GM12891 (cell line): ENCODE measurements at places on chromosomes 6 and 20.

- DNase-seq = no peak
These were observed 133.6 kb upstream of the CITED2 start for GRCh38 chr6:139508023-139508422.

DNA sequence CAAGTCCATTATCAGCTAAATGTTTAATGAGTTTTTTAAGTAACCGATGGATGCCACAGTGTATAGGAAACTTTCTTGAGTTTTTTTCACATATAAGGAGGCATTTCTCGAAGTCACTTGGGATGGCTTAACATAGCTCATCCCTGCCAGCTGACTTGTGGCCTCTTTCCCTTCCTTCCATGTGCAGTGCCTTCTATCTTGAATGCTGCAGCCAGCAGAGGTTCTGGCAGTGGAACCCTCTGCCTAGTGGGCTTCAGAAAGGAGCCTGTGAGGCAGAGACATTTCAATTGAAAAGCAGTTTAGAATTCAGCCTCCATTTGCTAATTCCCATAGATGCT lies 51.9 kb downstream of the AKAP12 start:
- no peak for DNase-seq

DNA sequence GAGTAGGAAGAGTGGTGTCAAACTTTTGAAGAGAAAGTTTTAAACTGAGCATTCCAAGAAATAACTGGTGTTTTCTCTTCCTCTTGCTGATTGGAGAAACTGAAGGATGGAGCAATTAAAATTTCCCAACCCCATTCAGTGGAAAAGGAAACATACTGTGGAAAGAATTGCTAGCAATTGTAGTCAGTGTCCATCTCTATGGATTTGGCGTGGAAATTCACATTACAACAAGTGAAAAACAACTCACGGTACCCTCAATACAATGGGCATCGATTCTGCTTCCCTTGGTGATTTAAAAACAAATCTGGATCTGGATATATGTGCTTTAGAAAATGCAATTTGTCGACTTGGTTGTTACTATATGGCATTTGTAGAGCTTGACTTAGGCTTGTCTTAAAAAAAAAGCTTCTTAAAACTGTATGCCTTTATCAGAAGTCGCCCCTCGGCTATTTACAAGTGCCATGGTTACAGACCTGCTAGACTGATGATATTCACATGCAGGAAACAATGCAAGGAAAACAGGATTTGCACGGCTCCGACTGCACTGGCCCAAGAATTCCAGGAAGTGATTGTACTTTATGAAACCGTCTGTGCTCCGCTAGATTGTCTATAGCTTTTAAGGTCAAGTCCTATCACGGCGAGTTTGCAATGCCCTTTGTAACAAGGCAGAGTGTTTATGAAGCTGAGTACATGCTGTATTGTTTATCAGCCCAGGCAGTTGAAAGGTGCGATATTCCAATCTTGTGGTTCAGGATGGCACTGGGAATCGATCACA lies 131.7 kb upstream of the PHACTR1 start:
- DNase-seq = no peak

GRCh38 chr6:79005024-79005423 lies 73.0 kb downstream of the PHIP start:
- no peak for DNase-seq

DNA sequence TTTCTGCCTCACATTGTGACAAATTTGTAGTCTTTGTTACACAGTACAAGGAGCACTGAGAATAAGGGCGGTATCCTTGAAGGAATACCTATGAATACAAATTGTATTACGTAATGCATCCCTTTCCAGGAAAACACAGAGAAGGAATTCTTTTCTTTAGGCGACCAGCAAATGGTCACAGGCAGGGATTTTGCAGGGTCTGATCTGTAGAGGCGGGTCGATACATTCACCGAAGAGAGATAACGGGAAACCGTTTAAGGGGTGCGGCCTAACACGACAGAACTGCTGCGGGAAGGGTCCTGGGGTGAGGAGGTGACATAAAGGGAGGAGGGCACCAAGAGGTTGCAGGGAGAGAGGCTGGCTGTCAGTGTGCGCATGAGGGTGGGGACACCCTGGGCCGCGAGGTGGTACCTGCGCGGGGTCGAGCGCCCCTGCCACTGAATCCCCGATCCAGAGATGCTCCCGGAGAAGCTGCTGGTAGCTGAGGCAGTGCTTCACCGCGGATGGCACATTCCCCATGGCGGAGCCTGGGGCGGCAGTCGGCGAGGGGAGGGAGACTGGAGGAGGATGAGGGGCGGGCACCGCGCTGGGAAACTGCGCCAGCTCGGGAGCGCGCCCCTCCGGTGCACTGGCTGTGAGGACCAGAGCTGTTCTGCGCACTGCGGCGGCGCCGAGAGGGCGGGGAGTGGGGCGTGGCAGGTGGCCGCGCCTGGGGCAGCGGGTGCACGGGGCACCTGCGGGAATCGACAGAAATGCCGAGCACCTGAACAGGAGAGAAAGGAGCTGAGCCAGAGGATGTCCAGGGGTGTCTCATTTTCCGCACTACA lies at the start of gene HMGCLL1:
Gene HMGCLL1 (minus strand): TSS at position 656 of the 827 bp plus-strand sequence. CDS start 137 bp downstream, at position 519.
- no peak for DNase-seq

DNA sequence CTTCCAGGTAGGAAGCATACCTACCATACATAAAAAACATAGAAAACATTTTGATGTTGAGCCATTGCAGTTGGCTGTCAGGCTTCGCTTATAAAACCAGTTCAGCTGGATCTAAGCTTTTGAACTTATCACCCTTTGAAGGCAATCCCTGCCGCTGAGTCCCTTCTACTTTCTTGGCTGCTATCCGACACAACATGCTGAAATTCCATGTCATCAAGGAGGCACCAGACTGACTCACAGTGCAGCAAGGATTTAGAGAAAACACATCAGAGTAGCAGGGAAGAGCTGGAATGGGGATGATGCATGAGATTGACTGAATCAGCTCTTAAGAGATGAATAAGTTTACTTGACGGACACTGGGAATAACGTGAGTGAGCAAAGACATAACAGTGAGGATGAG lies 135.0 kb upstream of the MAN1A1 start:
- no peak for DNase-seq

- no peak for DNase-seq
These were observed 18.6 kb downstream of the ADGRF5 start for GRCh38 chr6:46903175-46903574.

- no peak for DNase-seq
These were observed 105.4 kb downstream of the NCOA3 start for GRCh38 chr20:47606983-47607613.

GRCh38 chr6:15260099-15260821 lies 14.4 kb downstream of the JARID2 start:
- no peak for DNase-seq

GRCh38 chr6:106098383-106099234 lies 12.5 kb downstream of the PRDM1 start:
- DNase-seq = no peak

GRCh38 chr6:52590152-52590891 lies 13.5 kb upstream of the TRAM2 start:
- DNase-seq = no peak

GRCh38 chr6:155837474-155837873 lies 381.8 kb upstream of the NOX3 start:
- no peak for DNase-seq

GRCh38 chr6:159642481-159642880 lies 50.6 kb downstream of the SOD2 start:
- no peak for DNase-seq
